ENCODE measurements at places on chromosomes 6 and 20.

- no peak for DNase-seq
Measured at GRCh38 chr6:134172020-134172705, 119.7 kb upstream of the SLC2A12 start.

- no peak for DNase-seq
Measured at GRCh38 chr6:74638412-74638811, 567.4 kb downstream of the COL12A1 start.

DNA sequence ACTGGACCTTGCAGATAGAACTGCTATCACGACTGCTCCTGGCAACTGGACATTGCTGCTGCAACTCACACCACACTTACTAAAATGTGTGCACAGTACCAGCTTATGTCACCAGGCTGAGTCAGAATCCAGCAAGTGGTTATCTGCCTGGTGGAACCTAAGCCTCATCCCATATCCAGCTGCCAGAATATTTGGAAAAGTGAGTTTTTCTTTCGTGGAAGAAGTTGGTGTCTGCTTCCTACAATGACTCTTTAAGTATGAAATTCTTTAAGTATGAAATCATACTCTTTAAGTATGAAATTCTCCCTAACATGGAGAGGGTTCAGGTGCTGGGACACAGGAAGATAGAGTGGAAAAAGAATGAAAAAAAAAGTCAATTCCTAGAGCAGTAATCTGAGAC, 16.4 kb upstream of the POLR1H start:
- DNase-seq = no peak

- no peak for DNase-seq
Measured at GRCh38 chr6:69105288-69105687, 470.2 kb downstream of the ADGRB3 start.

GRCh38 chr6:142871910-142872331, 73.1 kb downstream of the HIVEP2 start:
- DNase-seq = peak; percentile 81

DNA sequence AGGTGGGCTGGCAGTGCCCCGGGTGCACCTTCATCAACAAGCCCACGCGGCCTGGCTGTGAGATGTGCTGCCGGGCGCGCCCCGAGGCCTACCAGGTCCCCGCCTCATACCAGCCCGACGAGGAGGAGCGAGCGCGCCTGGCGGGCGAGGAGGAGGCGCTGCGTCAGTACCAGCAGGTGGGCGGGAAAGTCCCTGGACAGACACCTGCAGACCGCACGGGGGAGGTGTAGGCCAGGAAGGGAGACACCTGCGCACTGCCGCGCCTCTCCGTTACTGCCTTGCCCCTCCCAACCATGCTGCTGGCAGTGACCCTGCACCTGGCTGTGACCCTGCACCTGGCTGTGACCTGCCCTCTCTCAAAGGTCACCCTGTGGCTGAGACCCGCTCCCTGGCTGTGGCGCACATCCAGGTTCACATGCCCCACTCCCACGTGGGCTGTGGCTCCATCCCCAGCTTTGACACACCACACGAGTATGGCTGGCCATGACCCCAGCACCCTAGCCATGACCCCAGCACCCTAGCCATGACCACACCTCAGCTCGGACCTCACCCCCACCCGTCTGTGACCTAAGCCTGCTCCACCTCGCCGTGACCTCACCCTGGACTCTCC, 11.6 kb downstream of the RBCK1 start:
- no peak for DNase-seq

GRCh38 chr6:21187485-21187884, 406.1 kb upstream of the SOX4 start:
- DNase-seq = no peak

DNA sequence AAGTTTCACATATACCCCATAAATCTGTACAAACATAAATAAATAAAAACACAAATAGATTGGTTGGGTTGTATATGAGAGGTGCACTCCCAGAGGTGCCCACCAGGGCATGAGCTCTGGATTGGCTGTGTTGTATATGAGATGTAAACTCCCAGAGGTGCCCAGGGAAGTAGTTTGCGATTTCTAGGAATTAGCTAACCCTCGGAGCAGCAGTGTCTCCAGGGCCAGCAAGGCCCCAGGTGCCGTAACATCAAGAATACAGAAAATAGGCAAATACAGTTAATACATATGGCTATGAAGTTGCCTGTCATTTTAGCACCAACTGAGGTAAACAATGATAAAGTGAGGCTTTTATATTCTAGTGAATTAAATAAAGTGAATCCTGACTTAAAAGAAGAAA, 5.4 kb upstream of the GINM1 start:
- peak; percentile 28 for DNase-seq

DNA sequence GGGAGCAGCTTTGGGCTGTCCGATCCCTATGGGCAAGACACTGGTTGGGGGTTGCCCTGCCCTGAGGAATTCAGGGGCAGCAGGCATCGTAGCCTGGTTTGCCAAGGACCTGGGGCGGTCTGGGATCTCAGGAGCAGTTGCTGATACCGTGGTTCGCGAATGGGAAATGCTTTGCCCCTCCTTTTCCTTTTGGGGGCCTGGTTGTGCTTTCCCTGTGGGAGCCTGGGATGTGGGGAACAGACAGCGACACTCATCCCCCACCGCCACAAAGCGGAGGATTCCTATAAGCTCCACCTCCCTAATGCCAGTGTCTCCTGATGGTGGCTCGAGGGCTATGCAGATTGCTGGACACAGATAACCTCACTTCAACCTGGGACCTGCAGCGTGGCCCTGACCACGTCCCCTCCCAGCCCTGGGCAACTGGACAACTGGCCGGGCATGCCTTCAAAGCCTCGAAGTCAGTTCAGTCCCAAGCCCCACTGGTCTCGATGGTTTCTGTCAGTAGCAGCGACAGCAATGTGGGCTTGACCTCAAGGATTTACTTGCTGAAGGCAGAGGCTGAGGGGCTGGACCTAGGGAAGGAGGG, 3.3 kb downstream of the CEBPB start:
- no peak for DNase-seq

GRCh38 chr6:131460614-131461000, 112.4 kb upstream of the ARG1 start:
- DNase-seq = no peak

GRCh38 chr6:80527552-80528052, 421.1 kb downstream of the BCKDHB start:
- DNase-seq = no peak

GRCh38 chr20:59751075-59751711, 146.9 kb downstream of the PHACTR3 start:
- DNase-seq = no peak

GRCh38 chr6:73542891-73543290, 22.1 kb upstream of the EEF1A1 start:
- DNase-seq = no peak

- no peak for DNase-seq
Measured at GRCh38 chr6:146938266-146938665, 266.0 kb upstream of the STXBP5 start.

- DNase-seq = no peak
Measured at GRCh38 chr20:44176833-44177534, 10.0 kb downstream of the JPH2 start.

DNA sequence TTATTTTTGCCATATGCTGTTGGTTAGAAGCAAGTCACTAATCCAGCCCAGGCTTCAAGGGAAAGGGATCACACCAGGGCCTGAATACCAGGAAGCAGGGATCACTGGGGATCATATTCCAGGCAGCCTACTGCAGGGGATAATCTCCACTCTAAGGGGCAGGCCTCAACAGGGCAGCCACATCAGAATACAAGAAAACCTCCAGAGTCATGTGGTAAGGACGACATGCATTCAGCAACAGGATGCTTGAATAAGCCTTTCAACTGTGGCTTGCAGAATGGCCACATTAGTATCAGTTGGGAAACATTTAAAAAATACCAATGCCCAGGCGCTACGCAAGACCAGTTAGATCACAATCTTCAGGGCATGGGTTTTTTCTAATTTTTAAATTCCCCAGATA, 109.1 kb downstream of the LY86 start:
- DNase-seq = no peak

GRCh38 chr6:1390133-1390945, 963 bp downstream of the FOXF2 start:
- DNase-seq = no peak

- DNase-seq = peak; percentile 73
Measured at GRCh38 chr6:31898383-31899011, 999 bp upstream of the EHMT2 start.

- DNase-seq = no peak
Measured at GRCh38 chr6:44256775-44257024, 628 bp downstream of the SLC35B2 start.

DNA sequence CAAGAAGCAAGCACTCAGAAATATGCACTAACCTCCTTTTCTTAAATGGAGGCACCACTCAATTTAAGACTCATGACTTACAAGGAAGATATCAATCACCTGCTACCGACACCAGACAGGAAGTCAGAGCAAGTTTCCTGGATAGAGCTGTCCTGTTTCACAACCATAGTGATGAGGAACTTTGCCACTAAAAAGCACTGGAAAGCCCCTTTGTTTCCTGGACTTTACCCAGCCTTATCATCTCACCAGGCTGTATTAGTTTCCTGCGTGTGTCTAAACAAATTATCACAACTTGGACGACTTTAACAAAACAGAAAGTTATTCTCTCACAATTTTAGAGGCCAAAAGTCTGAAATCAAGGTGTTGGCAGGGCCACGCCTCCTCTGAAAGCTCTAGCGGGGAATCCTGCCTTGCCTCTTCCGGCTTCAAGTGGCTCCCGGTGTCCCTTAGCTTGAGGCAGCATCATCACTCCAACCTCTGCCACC, 253.8 kb upstream of the STXBP5 start:
- peak; percentile 23 for DNase-seq

GRCh38 chr20:17017232-17017631, 209.6 kb upstream of the PCSK2 start:
- DNase-seq = no peak

DNA sequence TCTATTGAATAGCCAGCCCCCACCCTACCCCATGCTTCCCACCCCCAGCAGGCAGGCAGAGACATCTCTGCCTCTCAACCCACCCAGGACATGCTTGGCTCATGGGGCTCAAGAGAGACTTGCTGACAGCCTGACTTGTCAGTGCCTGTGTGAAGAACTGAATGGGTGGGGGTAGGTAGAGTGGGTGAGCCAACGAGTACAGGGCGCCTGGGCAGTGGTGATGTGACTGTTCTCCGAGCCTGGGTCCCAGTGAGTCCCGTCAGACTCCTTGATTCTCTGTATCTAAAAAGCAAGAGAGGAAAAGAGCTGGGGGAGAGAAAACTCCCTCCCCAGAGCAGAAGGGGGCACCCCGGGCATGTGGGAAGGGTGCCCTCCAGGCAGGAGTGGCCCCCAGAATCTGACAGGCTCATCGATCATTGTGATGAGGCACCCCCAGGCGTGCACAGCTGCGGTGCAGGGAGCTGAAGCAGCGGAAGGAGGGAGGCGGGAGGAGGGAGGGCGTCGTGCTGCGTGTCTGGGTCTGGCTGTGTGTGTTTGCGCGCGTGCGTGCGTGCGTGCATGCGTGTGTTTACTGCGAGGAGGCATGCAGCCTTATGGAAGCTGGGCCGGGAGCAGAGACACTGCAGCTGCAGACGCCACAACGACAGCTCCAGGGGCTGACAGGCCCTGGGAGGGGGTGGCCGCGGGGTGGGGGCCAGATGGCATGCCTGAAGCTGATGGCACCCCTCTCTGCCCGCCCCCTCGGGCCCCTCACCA, 40.2 kb downstream of the FOXP4 start:
- DNase-seq = no peak

- no peak for DNase-seq
Measured at GRCh38 chr6:168129292-168130167, 50.5 kb upstream of the FRMD1 start.

- no peak for DNase-seq
Measured at GRCh38 chr6:75850026-75850833, 101.2 kb downstream of the MYO6 start.

- DNase-seq = no peak
Measured at GRCh38 chr20:32135983-32136515, 26.5 kb downstream of the TM9SF4 start.

GRCh38 chr6:166751051-166751595, 124.1 kb upstream of the RPS6KA2 start:
- DNase-seq = no peak

DNA sequence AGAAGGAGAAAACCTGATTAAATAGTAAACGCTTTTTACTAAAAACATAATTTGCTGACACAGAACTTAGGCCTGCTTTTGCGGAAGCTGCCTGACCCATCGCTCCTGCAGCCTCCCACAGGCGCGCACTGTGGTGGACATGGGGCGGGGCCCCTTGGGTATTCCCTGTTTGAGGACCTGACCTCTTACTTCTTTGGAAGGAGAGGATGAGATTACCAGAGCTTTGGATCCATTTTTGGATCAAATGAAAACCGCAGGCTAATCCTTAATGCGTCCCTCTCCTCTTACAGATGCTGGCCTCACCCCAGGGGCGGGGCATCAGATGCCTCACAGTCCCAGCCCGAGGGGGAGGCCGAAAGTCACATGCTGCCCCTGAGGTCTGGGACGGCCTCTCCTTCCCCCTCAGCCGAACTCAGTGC, 151.0 kb downstream of the SCML4 start:
- no peak for DNase-seq

DNA sequence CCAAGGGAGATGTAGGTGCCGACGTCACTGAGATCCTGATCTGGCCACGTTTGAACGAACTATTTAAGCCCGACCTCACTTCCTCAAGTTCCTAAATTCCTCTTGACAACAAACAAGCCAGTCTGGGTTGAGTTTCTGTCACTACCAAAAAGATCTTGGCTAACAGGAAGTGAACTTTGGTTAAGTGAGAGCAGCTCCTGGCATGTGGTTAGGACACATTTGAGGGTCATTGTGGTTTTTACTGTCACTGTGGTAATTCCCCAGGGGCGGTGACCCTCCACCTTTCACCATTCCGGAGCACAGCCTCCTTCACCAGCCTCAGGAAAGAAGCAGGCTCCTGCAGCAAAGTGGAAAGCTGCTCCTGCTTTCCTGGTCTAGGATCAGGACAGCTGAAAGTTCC, 43.1 kb upstream of the ZNF831 start:
- peak; percentile 81 for DNase-seq

DNA sequence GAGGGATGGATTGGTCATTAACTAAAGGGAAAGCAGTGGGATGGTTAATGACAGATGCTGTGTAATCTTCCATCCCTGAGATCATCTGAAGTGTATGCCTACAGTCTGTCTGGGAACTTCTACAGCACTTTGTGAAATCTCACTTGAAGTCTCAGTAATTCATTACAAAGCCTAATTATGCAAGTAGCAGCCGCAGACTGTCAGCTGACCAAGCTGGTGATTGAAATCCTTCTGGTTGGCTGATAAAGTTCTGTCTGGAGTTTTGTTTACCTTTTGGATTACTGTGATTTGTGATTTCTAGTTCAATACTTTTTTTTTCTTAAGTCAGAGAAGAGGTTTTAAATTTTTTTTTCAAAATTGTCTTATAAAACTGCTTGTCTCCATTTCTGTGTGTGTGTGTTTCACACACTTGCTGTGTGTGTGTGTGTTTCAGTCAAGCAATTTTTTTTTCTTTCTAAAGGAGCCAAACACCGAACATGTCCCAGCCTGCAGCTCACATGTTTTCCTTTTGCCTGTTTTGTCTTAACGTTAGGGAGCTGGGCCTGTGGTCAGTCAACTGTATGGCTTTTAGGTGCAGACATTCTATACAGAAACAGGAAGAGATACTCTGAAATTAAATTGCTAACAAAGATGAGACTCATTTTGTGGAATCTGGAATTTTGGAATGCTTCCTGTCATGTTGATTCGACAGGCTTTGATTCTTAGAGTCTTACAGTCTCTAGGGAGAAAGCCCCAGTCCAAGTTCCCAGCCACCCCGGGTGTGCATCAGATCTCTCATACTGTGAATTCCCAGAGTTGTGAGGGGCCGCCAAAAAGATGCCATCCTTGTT, 28.5 kb upstream of the ADGRF4 start:
- DNase-seq = no peak

- DNase-seq = no peak
Measured at GRCh38 chr6:3389390-3390167, 67.3 kb downstream of the SLC22A23 start.

- DNase-seq = no peak
Measured at GRCh38 chr20:56285496-56285895, 37.0 kb downstream of the MC3R start.
